Stimulated activated CD4-positive, alpha-beta T cell treated with anti-CD3 and anti-CD28 coated beads, Interleukin-1b, Interleukin-23, amount 100 ng/mL, for 1 hour (primary cell): ENCODE measurements at places on chromosomes 6 and 20.
A peak's percentile ranks its signal among the peaks of the same experiment; 100 is the strongest.

GRCh38 chr6:12364621-12365020 lies 74.5 kb downstream of the EDN1 start:
- no peak for DNase-seq

DNA sequence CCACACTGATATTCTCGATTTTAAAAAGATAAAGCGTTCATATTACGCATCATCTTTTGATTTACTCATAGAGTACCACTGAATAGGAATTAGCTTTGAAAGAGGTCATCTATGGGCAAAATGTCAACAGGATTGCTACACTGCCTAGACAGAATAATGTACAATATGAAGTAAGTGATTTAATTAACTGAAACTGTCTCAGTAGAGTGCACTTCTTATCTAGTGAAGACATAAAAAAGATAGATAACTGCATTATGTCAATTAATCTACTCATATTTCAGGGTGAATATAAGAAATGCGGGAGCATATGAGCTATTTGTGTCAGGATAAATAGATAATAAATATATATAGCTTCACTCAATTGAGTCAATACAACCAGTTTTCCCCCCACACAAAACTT lies 723.9 kb downstream of the EYS start:
- no peak for DNase-seq

GRCh38 chr6:34378470-34378869 lies 14.0 kb downstream of the NUDT3 start:
- no peak for DNase-seq

- DNase-seq = peak; percentile 32
Observed at GRCh38 chr6:41039060-41039998, at the start of gene UNC5CL. Gene UNC5CL (minus strand): TSS chr6:41039221. CDS start chr6:41035074, 4,147 bp downstream.

GRCh38 chr20:23167431-23167830 lies 81.3 kb upstream of the CD93 start:
- DNase-seq = no peak

DNA sequence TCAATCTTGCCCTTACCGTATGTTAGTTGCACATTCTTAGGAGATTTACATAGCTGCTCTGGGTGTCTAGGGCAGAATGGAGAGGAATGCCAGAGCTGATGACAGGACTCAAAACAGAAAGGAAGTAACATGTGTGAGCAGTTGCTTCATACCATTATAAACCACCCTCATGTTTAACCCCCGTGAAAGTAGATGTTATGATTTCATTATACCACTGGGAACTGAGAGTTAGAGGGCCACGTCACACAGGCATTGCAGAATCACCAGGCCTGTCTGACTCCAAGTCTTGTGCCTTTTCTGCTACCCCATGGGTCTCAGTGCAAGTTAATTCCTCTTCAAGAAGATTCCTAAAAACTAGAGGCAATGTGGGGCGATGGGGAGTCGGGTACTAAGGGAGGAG lies 23.5 kb upstream of the SIM1 start:
- DNase-seq = no peak

GRCh38 chr6:84877515-84878210 lies 113.3 kb upstream of the TBX18 start:
- no peak for DNase-seq

DNA sequence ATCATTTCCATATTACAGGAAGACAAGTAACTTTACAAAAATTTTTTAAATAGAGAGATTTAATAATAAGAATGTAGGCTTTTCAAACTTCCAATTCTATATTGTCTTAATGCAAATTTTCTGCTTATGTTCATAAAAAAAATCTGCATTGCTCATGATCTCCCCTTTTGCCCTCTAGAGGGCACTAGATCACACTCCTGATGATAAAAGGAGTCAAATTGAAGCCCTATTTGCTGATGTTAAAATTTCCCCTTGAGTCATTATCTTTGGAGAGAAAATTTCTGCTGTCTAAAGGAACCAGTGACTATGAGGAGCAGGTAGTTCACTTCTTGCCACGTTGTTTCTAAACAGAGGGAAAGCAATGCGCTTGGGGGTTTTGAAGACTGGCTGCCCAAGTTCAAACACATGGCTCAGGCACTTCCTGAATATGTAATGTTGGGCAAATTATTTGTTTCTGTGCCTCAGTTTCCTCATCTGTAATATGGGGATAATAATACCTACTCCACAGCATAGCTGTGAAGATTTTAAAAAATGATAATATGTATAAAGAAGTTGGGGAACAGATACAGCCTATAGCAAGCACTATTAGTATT lies 874.2 kb downstream of the TFAP2A start:
- DNase-seq = no peak

GRCh38 chr20:19589787-19590362 lies 168.2 kb upstream of the RIN2 start:
- DNase-seq = no peak

- no peak for DNase-seq
Observed at GRCh38 chr20:37901240-37901639, 1.7 kb upstream of the VSTM2L start.

GRCh38 chr6:14555804-14556203 lies 438.2 kb downstream of the CD83 start:
- DNase-seq = no peak

DNA sequence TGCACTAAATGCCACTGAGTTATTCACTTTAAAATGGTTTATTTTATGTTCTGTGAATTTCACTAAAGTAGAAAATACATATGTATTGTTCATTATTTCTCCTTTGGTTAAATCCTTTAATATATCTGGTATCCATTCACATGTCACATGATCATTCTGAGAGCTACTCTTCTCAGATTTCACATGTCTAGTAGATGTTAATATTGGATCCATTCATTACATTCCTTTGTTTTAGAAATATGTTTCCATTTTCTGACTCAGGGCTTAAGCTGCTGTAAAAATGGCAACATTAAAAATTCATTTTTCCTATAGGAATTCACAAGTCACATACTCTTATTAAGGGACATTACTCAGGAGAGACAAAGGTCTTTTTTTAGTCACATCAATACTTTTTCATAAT lies 205.4 kb downstream of the ZFAND3 start:
- DNase-seq = no peak

DNA sequence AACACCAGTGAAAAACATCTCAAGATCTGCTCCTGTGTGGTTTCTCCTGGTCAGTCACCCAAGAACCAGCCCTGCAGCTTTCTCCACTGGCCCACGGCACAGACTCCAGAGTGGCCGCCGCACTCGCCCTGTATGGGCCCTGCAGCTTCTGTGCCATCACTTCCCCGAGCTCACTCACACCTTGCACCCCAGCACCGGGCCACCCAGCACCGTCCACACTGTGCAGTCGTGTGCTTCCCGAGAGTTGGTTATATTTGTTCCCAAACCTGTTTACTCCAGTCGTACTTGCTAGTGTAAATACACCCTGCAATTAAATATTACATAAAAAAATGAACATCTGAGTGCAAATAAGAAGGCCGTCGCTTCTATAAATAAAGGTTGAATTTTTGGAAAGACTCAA lies 341.7 kb downstream of the CDH26 start:
- DNase-seq = no peak

GRCh38 chr6:118134736-118135135 lies 227.7 kb downstream of the SLC35F1 start:
- no peak for DNase-seq

- DNase-seq = no peak
Observed at GRCh38 chr6:56842686-56843475, 112.0 kb upstream of the BEND6 start.

- no peak for DNase-seq
Observed at GRCh38 chr6:57247603-57248002, 25.5 kb upstream of the RAB23 start.

DNA sequence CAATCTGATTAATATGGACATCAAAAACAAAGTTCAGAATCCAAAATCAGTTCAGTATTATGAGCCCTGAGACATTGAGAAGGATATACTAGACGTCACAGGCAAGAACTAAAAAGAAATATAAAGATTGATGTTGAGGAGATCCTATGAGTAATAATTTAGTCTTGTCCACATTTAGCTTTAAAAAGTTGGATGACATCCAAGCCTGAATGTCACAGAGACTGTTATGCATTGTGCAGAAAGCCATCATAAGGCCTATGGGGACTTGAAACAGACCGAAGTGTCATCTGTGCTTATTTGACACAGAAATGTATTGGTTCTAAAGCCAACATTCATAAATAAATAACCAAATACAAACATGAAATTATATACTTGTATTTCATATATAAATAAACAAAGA lies 581.8 kb upstream of the MMS22L start:
- DNase-seq = no peak

GRCh38 chr6:15338476-15338875 lies 92.6 kb downstream of the JARID2 start:
- DNase-seq = no peak

GRCh38 chr6:51028276-51028675 lies 209.6 kb downstream of the TFAP2B start:
- DNase-seq = no peak

GRCh38 chr20:19301843-19302242 lies 89.4 kb downstream of the SLC24A3 start:
- DNase-seq = no peak

DNA sequence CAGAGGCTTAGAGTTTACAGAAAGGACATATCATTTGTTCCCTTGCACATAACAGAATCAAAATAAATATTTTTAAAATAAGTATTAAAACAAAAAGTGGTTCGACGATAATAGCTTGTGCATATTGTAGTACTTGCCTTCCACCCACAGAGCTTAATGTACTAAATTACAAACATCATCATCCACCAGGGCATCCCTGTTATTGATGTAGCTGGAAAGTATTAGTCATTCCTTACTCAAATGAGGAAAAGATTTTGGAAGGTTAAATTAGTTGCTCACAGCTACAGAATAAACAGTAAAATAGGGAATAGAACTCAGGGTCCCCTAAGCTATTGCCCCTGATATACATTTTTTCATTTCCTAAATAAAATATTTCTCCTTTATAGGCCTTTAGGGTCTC lies 150.3 kb downstream of the PTPRK start:
- no peak for DNase-seq

DNA sequence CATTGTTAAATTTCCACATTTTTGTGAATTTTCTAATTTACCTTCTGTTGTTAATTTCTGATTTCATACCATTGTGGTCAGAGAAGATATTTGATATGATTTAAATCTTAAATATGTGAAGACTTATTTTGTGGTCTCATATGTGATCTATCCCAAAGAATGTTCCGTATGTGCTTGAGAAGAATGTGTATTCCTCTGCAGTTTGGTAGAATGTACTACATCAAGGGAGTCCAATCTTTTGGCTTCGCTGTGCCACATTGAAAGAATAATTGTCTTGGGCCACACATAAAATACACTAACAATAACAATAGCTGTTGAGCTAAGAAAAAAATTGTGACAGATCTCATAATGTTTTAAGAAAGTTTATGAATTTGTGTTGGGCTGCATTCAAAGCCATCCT lies 176.2 kb upstream of the PRND start:
- DNase-seq = no peak

GRCh38 chr20:50980851-50981713 lies 22.5 kb downstream of the MOCS3 start:
- peak; percentile 39 for DNase-seq

DNA sequence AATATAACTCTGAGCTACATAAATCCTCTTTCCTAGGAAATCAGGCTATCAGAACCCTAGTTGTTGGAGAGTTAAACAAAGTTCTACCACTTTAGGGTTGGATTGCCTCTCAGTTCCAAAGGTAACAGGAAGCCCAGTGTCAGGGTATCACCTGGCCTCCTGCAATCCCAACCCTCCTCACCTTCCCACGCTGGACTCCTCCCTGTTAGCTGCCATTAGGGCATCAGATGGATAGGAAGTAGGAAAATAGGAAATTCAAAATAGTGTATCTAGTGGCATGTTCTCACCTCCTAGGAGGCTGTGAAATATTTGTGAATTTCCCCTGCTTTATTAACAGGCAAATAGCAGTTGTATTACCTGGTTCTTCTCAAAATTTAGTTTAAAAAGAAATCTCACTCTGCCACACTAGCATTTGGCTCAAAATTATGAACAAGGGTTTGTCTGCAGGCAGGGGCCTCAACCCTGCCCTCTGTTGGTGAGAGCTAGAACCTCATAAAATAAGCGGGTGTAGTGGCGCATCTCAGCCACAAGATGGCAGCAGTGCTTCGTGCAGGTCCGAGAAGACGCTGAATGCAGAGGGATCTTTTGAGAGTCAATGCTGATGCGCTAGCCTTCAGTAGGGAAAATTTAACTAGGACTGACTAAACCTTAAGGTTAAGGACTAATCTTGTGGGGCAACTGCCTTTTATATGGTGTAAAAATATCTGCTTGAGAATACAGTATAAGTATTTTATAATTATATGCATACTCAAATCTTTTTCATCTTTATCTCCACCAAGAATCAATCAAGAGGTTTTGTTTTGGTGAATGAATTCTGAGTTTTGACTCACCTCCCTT lies 209.8 kb upstream of the KCNQ5 start:
- peak; percentile 41 for DNase-seq

DNA sequence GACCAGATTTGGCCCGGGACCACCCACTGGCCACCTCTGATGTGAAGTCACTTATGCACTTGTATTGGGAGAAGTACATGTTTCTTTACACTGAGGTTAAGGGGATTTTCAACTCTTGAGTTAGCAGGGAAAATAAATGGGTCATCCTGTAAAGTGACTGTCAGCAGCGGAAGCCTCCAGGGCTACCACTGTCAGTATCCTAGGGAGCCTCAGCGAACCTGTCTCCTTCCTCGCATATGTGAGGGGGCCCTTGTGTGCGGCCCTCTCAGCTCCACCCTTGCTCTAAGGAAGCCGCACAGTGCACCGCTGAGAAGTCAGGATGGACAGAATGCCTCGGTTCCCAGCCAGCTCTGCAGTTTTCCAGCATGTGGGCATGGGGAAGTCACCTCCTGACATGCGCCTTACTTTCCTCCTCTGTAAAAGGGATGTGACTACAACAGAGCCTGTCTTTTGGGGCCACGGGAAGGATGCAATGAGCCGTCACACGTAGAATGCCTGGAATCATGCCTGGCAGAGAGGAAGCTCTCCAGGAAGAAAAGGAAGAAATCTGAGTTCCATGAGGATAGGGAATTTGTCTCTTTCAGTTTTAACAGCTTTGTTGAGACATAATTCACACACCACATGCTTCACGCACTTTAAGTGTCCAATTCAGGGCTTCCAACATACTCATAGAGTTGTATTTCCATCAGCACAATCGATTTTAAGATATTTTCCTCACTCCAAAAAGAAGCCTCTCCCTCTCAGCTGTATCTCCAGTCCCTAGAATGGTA lies 115.4 kb downstream of the SYCP2 start:
- DNase-seq = no peak

DNA sequence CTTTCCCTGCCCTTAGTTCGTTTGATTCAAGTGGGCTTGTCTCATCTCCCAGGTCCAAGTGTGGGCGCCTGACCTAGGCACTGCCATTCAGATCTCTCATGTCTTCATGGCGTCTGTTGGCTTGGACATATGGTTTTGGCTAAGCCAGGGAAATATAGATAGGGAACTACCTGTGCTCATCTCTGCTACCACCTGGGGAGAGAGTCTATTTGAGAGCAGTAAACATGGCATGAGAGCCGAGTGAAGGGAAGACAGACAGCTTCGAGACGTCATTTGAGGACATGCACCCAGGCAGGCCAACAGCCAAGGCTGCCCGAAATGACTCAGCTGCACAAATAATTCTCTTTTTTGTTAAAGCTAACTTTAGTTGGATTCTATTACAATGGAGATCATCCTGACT lies 370.7 kb upstream of the AGPAT4 start:
- no peak for DNase-seq
